ENCODE measurements at places on chromosomes 1 and 21. TPM values are rescaled to one million over a fixed set of nuclear protein-coding genes. Genes with fewer than 3 reads are reported as not detected.

- H3K4me3 ChIP-seq: no peak overlapping the region
- H3K4me1 ChIP-seq: no peaks in the 10 kb centered on the region
- H3K36me3 ChIP-seq: no peaks in the 10 kb centered on the region
- DNase-seq: no peak
Measured at GRCh38 chr1:30164693-30165092, 558.7 kb downstream of the MATN1 start.

- H3K4me1 ChIP-seq: peaks cover 4% of the 10 kb centered on the region
- H3K27me3 ChIP-seq: peaks cover 19% of the 10 kb centered on the region
- no peaks in the 10 kb centered on the region for H3K36me3 ChIP-seq
- H3K27ac ChIP-seq: no peak overlapping the region
- no peak overlapping the region for H3K4me3 ChIP-seq
Measured at GRCh38 chr1:70528590-70529333, 117.7 kb downstream of the CTH start.

GRCh38 chr1:209577346-209577745 lies 6.2 kb upstream of the CAMK1G start:
- no peaks in the 10 kb centered on the region for H3K4me1 ChIP-seq
- H3K27ac ChIP-seq: no peak overlapping the region
- no peaks in the 10 kb centered on the region for H3K36me3 ChIP-seq
- H3K27me3 ChIP-seq: peaks cover 20% of the 10 kb centered on the region

Gene ADAMTS5
- total RNA-seq: not detected

Gene CELA2A
- not detected for total RNA-seq
